ENCODE measurements at places on chromosomes 12 and 14. TPM values are rescaled to one million over a fixed set of nuclear protein-coding genes. Genes with fewer than 3 reads are reported as not detected.
A peak's percentile ranks its signal among the peaks of the same experiment; 100 is the strongest.

- DNase-seq = no peak
Observed at GRCh38 chr12:62075870-62076269, 184.3 kb upstream of the USP15 start.

DNA sequence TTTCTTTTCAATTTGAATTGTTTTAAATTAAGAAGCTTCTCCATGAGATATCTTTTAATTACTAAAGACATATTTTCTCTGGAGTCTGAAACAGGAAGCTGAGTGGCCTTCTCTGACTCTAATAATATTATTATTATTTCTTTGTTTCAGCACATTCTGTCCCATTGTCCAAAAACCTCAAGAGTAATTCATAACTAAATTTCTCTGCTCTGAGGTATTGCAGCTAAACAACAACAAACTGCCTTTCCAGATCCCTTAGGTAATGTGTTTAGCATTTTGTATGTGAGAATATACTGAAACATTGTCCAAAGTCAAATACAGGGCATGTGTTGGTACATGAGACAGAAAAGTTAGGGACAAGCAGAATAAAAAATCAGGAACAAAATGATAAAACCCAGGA lies 199.0 kb upstream of the FAR2 start:
- no peak for DNase-seq

DNA sequence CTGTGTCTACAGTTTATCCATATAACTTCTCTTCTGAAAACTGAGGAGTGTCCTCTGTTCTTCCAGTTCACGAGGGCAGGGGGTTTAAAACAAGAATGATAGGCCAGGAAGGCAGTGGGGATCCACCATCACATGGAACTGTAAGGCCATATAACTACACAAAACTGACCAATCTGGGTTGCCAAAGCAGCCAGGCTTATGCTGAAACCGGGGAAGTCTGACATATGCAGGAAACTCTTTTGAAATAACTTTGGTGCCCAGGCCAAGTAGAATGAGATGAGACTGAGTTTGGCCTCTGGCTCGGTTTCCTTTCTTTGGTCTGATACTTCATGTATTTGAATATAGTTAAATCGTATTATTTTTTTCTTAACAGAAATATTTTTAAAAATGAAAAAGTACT lies 18.0 kb upstream of the ATF1 start:
- DNase-seq = no peak

GRCh38 chr12:93777254-93777653 lies 100.1 kb downstream of the CRADD start:
- peak; percentile 47 for DNase-seq

- peak; percentile 46 for DNase-seq
Observed at GRCh38 chr12:50615907-50616296, 111.1 kb downstream of the DIP2B start.

GRCh38 chr14:33218026-33218425 lies 279.3 kb downstream of the NPAS3 start:
- no peak for DNase-seq

DNA sequence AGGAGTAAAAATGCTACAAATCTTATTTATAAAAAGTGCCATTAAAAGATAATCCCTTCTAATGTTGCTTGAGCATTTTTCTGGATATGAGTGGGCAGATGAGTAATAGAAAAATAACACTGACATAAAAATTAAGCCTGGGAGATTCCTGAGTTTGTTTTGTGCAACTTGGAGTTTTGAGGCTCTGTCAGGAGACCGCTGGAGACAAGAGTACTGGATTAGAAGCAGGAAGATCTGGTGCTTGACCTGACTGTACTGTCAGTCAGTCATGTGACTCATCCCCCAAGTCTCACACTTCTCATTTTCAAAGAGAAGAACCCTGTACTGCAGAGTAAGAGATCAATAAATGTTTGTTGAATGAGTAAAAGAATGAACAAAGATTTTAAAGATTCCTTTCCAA lies 29.4 kb downstream of the ANO4 start:
- peak; percentile 7 for DNase-seq

DNA sequence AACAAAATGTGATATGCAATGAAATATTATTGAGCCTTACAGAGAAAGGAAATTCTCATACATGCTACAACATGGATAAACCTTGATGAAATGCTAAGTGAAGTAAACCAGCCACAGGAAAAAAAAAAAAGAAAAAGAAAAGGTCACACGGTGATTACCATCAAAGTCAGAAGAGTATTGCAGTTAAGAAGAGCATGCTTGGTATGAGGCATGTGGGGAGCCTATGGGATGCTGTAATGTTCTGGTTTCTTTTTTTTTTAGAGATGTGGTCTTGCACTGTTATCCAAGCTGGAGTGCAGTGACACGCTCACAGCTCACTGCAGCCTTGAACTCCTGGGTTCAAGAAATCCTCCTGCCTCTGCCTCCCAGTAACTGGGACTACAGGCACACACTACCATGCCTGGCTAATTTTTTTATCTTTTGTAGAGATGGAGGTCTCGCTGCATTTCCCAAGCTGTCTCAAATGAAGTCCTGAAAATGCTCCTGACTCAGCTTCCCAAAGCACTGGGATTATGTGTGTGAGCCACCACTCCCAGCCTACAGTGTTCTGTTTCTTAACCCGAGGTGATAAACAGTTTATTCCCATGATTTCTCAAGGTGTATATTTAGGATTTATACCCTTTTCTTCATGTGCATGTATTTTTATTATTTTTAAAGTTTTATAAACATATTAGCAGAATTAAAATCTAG lies 96.2 kb downstream of the SEC23A start:
- DNase-seq = no peak

DNA sequence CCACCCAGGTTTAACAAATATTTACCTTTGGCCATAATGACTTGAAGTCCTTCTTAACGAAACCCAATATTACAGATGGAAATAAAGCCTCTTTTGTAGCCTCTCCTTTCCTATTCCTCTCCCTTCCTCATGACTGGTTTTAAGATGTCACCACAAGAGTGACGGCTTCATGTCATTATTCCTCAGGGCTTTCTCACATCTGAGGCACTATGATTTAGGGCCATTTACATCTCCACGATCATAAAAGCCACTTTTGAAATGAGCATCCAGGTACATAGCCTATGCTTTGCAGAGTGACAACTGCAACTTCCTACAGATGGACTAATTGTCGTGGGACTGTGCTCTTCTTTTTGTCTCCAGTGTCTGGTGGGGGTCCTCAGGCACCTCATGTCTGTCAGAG lies 32.3 kb upstream of the DACT1 start:
- DNase-seq = no peak

- peak; percentile 83 for DNase-seq
Observed at GRCh38 chr12:105204916-105205315, 31.1 kb downstream of the APPL2 start.

GRCh38 chr12:47028186-47028585 lies 51.2 kb upstream of the PCED1B start:
- DNase-seq = no peak

DNA sequence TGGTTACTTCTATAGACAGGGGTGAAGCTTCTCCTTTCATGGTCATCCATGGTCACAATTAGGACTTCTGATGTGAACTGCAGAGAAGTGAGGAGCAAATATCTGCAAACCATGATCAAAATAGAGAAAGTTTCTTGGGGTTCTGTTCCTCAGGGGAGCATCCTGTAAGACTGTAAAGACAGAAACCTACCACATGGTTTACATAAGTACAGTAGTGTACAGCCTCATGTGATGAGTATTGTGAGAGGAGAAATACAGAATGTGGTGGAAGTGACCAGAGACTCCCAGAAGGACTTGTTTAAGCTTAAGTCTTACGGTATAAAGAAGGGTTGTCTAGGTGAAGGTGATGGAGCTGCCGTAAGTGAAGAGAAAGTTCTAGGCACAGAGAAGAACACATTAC lies 484.7 kb downstream of the LRIG3 start:
- DNase-seq = no peak

DNA sequence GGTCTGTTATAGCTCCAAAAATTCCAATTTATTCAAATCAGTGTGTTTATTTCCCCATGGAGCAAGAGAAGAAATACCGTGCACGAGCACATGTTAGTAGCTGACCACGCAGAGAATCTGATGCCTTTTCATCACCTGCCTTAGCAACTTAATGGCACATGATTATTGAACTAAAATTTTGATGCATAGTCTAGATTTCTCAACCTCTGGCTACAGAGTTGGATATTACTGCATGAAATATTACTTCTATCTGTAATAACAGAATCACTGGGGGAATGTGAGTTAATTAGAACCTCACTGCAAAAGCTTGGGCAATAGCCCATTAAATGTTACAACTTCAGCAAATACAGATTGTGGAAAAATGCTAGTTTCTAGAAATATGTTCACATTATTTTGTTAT lies 335.8 kb downstream of the FLRT2 start:
- no peak for DNase-seq

DNA sequence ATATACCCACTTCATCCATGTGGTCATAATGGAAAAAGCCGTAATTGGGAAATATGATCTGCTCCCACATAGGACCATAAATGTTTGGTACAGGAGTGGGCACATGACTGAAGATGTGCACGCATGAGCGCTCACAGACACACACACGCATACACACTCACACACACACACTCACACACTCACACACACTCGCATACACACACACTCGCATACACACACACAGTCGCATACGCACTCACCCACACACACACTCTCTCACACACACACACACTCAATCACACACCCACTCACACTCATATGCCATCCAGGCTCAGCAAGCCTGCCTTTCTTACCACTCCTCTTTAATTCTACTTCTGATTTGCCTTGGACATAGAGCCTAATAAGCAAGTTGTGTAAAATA lies 45.6 kb upstream of the EGLN3 start:
- no peak for DNase-seq

GRCh38 chr12:125203145-125203765 lies 138.0 kb downstream of the AACS start:
- peak; percentile 58 for DNase-seq

Gene RHOJ
- total RNA-seq = not detected

Gene IFI27L1
- total RNA-seq = 7.8 TPM

Gene ACVRL1
- 0.40 TPM for total RNA-seq

Gene MYH6
- not detected for total RNA-seq

Gene LALBA
- not detected for total RNA-seq

Gene RSRC2
- 105 TPM for total RNA-seq

Gene EIF2S3B
- 0.63 TPM for total RNA-seq

Gene INHBE
- not detected for total RNA-seq

Gene TBX5
- not detected for total RNA-seq

Data from PC-3 (cell line).